NCI-H446 treated with DMSO at 0.1 percent for 48 hours (cell line): ENCODE measurements at places on chromosomes 16 and 17.

- DNase-seq, result no peak
Observed at GRCh38 chr17:78581304-78581703, 4.1 kb upstream of the DNAH17 start.

GRCh38 chr17:17004251-17004996 is 32.5 kb upstream of the TNFRSF13B start:
- no peak for DNase-seq

- DNase-seq, result no peak
Observed at GRCh38 chr17:8930649-8931048, 34.9 kb downstream of the PIK3R5 start.

DNA sequence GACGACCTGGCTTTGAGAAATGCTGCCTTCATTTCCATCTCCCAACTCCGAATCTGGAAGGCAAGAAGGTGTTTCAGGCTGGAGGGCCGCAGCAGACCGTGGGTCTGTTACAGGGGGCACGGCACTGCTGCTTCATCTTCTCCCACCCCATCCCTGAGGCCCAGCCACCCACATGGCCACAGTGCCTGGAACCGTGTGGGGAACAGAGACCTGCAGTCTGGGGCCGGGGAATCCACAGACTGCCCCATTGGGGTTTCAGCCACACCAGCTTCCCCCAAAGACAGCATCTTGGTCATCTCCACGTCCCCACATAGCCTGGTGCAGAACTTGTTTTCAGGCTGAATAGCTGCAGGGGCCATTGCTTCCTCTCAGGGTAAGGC is 74.2 kb downstream of the MRC2 start:
- no peak for DNase-seq

GRCh38 chr16:52090080-52090479 is 456.9 kb downstream of the TOX3 start:
- peak; percentile 81 for DNase-seq
